Thyroid gland (tissue), 4 donors: ENCODE measurements at places on chromosomes 13 and 19. TPM values are rescaled to one million over a fixed set of nuclear protein-coding genes. Genes with fewer than 3 reads are reported as not detected.

The CFAP97D2 gene
- total RNA-seq, result not detected

The ANKLE1 gene
- total RNA-seq, result 0.11 TPM

The PSG1 gene
- 1.3 TPM for total RNA-seq

The RNF113B gene
- not detected for total RNA-seq

The TSKS gene
- not detected for total RNA-seq

The PRTN3 gene
- not detected for total RNA-seq

The BEST2 gene
- total RNA-seq, result not detected

The TMEM86B gene
- total RNA-seq, result 2.9 TPM

DNA sequence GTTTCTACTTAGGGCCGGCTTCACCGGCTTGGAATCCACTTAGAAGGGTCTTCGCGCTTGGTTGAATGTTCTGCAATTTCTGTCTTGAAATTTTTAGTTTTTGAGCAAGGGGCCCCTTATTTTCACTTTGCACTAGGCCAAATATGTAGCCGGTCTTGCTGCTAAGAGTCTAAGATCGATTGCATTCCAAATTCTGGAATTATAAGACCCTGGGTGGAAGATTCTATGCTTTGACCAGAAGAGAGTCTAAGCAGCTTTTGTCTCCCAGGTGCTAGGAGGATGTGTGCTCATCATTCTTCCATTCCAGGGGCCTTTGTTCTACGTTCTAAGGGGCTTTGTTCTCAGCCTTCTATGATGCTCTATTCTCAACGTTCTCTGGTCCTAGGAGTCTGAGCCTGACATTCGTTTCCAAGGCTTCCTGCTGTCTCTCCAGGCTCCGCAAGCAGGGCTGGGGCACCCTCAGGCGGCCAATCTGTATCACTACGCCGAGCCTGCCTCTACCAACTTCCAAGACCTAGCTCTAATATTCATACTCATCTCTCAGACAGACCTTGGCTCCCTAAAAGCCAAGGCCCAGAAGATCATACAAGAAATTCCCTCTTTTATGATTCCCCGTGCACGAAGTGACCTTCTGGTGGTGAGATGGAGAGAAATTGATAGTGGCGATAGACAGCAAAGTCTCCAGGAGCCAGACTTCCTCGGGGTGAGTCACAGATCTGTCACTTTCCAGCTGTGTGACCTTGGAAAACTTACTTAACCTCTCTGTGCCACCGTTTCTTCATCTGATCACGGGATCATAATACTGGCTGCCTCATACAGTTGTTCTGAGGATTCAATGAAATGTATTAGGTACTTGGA is 982 bp upstream of the DACT3 start:
- peaks cover 20% of the 10 kb centered on the region for H3K4me1 ChIP-seq
- H3K27me3 ChIP-seq, result no peaks in the 10 kb centered on the region
- peak overlapping the region; percentile 18 for H3K4me3 ChIP-seq
- H3K36me3 ChIP-seq, result no peaks in the 10 kb centered on the region
- peak; percentile 85 for DNase-seq

GRCh38 chr13:32016631-32017030 is 14.9 kb upstream of the FRY start:
- no peaks in the 10 kb centered on the region for H3K36me3 ChIP-seq
- H3K27ac ChIP-seq, result no peak overlapping the region

DNA sequence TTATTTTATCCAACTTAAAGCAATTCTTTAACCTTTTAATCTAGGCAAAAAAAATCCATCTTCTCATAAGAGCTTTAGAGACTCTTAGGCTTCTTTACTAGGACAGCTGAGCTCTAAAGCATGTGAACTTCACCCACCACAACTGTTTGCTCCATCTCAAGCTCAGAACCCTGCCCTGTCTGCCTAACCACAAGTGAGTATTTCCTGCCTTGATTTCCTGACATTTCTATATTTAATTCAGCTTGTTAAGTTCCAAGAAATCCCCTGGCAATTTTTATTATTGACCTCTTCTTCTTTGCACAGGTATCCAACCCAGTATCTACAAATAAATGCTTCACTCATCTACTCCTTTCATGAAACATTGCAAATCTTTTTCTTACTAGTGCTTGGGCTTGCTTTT is 21.1 kb upstream of the CEACAM21 start:
- no peaks in the 10 kb centered on the region for H3K27me3 ChIP-seq
- no peaks in the 10 kb centered on the region for H3K4me1 ChIP-seq
- H3K27ac ChIP-seq, result no peak overlapping the region
- H3K36me3 ChIP-seq, result no peaks in the 10 kb centered on the region

GRCh38 chr13:27022571-27023311 is 148.9 kb downstream of the USP12 start:
- no peak overlapping the region for H3K4me3 ChIP-seq
- no peaks in the 10 kb centered on the region for H3K36me3 ChIP-seq
- no peaks in the 10 kb centered on the region for H3K4me1 ChIP-seq
- H3K27me3 ChIP-seq, result no peaks in the 10 kb centered on the region

- no peak overlapping the region for H3K4me3 ChIP-seq
- no peak overlapping the region for H3K27ac ChIP-seq
- no peaks in the 10 kb centered on the region for H3K36me3 ChIP-seq
- no peaks in the 10 kb centered on the region for H3K4me1 ChIP-seq
Measured at GRCh38 chr19:4352701-4353121, 9.3 kb downstream of the MPND start.

- no peaks in the 10 kb centered on the region for H3K27me3 ChIP-seq
- peak overlapping the region; percentile 39 for H3K4me3 ChIP-seq
- DNase-seq, result no peak
- peaks cover 26% of the 10 kb centered on the region for H3K4me1 ChIP-seq
Measured at GRCh38 chr19:12802267-12803106, 618 bp downstream of the THSD8 start.

- DNase-seq, result no peak
- peaks cover 18% of the 10 kb centered on the region for H3K4me1 ChIP-seq
- H3K4me3 ChIP-seq, result peak overlapping the region; percentile 28
- no peaks in the 10 kb centered on the region for H3K27me3 ChIP-seq
- no peaks in the 10 kb centered on the region for H3K36me3 ChIP-seq
Measured at GRCh38 chr13:48411841-48412531, 927 bp downstream of the LPAR6 start.

DNA sequence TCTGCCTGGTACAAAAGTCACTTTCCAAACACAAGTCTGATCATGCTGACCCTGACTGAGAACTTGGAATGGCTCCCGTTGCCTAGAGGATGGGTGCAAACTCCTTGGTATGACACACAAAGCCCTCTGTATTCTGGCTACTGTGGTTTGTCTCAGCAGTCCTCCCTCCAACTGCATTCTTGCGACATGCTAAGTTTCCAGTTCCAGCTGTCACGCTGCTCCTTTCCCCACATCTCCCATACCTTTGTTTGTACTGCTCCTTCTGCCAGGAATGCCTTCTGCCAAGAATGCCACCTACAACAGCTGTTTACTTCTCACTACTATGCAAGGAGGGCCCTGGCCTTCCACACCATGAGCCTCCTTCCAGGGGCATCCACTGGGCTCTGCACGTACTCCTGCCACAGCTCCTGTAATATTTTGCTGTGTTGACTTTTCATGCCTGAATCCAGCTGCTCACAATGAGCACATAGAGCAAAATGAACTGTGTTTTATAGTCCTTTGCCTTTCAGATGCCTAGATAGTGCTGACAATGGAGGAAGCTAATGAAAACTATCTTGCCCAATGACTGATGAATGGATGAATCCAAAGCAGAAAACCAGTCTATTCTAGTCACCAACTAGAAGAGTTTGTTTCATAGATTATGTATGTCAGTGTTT is 543.7 kb downstream of the EFNB2 start:
- no peaks in the 10 kb centered on the region for H3K4me1 ChIP-seq
- H3K36me3 ChIP-seq, result no peaks in the 10 kb centered on the region
- no peaks in the 10 kb centered on the region for H3K27me3 ChIP-seq
- no peak overlapping the region for H3K27ac ChIP-seq

DNA sequence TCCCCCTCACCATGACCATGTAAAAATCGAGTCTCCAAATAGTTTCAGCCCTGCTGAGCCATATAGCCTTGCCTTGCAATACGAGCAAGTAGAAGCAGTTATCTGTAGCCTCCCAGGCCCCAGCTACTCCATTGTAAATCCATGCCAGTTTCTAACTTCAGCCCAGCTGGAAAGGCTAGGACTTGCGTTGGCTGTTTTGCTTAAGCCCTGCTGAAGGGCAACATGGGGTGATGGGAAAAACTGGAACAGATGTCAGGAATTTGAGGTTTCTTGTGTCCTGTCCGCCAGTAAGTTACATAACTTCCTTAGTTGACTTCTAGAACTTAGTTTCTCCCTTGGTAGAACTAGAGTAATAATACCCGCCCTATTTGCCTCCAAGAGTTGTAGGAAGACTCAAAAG is 216.0 kb upstream of the SERP2 start:
- no peaks in the 10 kb centered on the region for H3K27me3 ChIP-seq
- H3K4me1 ChIP-seq, result peaks cover 14% of the 10 kb centered on the region
- DNase-seq, result no peak
- no peaks in the 10 kb centered on the region for H3K36me3 ChIP-seq

GRCh38 chr19:43731846-43732245 is 16.0 kb downstream of the IRGC start:
- DNase-seq, result no peak
- no peaks in the 10 kb centered on the region for H3K4me1 ChIP-seq
- no peaks in the 10 kb centered on the region for H3K27me3 ChIP-seq
- peaks cover 46% of the 10 kb centered on the region for H3K36me3 ChIP-seq
- H3K27ac ChIP-seq, result no peak overlapping the region
- H3K4me3 ChIP-seq, result no peak overlapping the region

DNA sequence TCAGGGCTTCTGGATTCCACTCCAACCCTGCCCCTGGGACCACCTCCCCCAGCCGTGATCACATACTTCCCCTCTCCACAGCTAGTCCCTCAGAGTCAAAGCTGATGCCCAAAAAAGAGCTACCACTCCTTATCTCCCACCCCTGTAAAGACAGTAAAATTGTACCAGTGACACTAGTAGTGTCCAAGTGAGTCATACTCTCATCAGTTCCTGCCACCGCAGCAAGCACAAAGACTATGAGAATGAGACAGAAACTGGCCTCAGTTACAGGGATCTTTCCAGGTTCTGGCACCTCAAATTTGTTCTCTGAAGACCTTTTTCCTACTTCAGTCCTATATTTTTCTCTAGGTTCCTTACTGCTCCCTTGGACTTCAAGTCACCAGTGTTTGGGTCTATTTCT is 144.2 kb downstream of the SPRY2 start:
- H3K36me3 ChIP-seq, result no peaks in the 10 kb centered on the region
- no peak overlapping the region for H3K27ac ChIP-seq
- H3K27me3 ChIP-seq, result no peaks in the 10 kb centered on the region

DNA sequence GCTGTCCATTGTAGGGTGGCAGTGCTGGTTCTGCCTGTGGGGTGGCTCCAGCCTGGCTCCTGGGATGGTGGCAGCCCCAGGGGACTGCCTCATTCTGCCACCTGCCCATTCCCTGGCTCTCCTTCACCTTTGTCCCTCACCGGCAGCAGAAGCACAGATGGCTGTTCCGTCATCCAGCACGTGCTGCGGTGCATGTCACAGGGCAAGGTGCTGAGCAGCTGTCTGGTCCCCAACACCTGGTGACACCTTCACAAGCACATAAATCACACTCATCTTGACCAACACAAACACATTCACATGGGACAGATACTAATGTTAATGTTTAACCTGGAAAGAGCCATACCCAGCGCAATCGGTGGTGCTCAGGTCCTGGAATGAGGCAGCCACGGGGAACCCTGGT is 126.8 kb downstream of the UQCRFS1 start:
- H3K4me1 ChIP-seq, result no peaks in the 10 kb centered on the region
- no peak for DNase-seq
- no peak overlapping the region for H3K4me3 ChIP-seq
